ENCODE measurements at places on chromosomes 11 and 22.

DNA sequence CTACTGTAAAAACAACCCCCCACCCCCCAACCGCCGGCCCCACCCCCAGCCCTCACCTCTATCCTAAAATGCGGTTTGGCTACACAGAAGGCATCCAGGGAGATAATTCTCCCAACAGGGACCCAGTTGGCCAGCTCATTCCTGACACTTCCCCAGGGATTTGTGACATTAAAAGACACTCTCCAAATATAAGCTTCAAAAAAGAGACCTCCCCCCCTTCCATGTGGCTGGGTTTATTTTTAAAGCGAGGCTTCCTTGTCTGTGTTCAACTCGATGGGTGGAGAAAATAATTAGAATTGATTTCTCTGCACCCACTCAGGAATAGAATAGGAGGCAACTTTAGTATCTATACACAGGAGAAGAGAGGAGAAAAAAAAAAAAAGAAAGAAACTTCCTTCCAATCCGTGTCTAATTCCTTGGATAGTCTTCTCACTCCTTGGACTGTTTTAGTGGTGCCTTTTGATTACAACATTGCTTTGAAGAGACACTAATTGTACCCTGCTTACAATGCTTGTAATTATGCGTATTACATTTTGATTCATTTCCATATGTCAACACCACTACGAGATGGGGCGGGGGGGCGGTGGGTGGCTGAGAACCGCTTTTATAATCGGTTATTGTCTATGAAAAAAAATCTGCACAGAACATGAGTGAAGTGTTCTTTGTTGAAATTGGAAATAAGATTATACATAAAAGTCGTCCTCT lies 500.4 kb downstream of the MIAT start:
- no peak for DNase-seq

- DNase-seq, result no peak
Observed at GRCh38 chr11:112806256-112806655, 155.0 kb upstream of the NCAM1 start.

DNA sequence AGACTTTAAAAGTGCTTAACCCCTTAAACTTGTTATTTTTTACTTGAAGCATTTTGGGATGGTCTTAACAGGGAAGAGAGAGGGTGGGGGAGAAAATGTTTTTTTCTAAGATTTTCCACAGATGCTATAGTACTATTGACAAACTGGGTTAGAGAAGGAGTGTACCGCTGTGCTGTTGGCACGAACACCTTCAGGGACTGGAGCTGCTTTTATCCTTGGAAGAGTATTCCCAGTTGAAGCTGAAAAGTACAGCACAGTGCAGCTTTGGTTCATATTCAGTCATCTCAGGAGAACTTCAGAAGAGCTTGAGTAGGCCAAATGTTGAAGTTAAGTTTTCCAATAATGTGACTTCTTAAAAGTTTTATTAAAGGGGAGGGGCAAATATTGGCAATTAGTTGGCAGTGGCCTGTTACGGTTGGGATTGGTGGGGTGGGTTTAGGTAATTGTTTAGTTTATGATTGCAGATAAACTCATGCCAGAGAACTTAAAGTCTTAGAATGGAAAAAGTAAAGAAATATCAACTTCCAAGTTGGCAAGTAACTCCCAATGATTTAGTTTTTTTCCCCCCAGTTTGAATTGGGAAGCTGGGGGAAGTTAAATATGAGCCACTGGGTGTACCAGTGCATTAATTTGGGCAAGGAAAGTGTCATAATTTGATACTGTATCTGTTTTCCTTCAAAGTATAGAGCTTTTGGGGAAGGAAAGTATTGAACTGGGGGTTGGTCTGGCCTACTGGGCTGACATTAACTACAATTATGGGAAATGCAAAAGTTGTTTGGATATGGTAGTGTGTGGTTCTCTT lies 2.8 kb downstream of the MALAT1 start:
- DNase-seq, result no peak

DNA sequence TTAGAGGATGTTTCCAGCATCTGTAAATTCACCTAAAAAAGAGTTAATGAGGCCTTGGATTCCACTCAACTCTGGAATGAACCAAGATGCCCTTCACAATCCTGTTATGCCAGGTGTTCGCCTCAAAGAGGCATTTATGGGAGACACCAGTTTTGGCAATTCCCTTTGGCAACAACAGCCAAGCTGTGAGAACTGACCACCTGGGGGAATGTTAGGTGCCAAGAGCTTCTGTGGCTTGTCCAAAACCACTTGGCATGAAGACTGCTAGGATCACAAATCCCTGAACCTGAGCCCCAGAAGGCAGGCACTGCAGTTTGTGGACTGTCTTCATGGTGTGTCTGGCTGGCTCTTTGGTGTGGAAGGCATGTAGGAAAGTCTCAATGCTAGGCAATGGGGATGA lies 164.4 kb upstream of the BDNF start:
- DNase-seq, result no peak

DNA sequence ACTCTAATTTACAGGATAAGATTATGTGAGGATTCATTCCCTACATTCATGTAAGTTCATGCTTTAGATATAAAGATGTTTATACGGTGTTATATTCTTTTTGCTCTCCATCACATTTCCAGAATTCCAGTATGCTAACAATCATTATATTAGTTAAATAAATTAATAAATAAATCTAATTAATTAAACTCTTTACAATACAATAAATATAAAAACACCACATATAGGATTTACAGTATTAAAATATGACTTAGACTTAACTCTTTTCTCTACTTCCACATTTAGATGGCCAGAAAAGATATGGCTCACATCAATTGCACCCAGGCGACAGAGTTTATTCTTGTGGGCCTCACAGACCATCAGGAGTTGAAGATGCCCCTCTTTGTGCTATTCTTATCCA lies at the start of gene OR8U1:
OR8U1 (plus strand) TSS at position 301 of the 400 bp plus-strand sequence; CDS start at position 301, 0 bp downstream.
- no peak for DNase-seq

GRCh38 chr11:61580271-61580888 lies 496 bp downstream of the SYT7 start:
- DNase-seq, result no peak

GRCh38 chr11:122673701-122674100 lies 18.2 kb downstream of the UBASH3B start:
- DNase-seq, result no peak

DNA sequence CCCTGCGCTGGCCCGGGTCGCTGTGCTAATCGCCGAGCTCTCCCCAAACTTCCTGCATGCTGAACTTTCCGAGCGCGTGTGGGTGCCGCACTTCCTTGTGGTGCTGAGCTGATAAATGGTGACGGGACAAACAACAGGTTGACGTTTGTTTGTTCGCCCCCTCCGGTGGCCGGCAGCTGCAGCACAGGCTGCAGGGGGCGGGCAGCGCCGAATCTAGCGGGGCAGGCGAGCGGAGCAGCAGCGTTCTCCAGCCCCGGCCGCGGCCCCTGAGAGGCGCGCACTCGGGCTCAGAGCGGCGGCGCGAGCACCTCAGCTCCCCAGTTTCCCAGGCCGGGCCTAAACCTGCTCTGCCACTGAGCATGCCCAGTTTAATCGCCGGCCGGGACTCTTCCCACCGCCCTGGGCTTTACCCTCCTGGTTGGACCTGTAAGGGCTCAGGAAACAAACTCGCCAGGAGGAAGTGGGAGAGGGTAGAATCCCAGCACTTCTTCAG lies at the start of gene PDGFD:
PDGFD (minus strand) TSS at position 120 of the 493 bp plus-strand sequence.
- DNase-seq, result peak; percentile 16

- DNase-seq, result no peak
Observed at GRCh38 chr11:112902361-112903011, 58.7 kb upstream of the NCAM1 start.

GRCh38 chr11:12269446-12270214 lies 107.7 kb upstream of the PARVA start:
- DNase-seq, result no peak

DNA sequence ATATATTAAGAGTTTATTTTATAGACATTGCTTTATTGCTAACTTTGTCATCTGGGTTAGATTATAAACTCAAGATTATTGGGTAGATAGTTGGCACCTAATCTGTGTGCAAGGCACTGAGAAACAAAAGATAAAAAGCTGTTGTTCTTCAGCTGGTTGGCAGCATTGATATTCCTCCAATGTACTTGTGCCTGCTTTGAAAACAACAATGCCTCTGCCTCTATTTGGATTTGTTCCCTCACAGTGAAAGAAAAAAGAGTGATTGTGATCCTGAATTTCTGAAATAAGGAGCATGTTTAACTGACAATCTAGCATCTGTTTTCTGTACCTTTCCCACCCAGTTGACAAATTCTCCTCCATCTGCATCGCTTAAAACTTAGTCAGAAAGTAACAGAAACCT lies 98.3 kb downstream of the TYR start:
- no peak for DNase-seq

GRCh38 chr11:131841925-131842635 lies 471.7 kb downstream of the NTM start:
- DNase-seq, result no peak

DNA sequence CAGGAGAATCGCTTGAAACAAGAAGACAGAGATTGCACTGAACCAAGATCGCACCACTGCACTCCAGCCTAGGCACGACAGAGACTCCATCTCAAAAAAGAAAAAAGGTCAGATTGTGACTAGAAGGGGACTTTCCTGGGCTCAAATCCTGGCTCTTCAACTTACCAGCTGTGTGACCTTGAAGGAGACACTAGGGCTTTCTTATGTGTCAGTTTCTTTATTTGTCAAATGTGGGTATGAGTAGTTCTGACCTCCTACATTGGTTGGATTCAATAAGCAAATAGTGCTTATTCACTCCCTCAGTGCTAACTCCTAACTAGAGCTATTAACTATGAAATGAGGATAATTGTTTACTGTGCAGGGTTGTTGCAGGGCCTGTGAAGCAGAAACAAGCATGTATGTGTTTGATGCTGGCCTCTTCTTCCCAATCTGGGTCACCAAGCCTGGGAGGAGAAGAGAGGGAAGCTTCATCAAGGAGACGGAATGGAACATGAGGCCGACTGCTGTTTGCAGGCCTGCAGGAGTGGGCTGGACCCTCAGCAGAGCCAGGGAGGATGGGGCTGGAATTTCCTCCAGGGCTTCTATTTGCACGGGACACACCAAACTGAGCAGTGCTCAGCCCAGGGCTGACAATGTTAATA lies 22.5 kb downstream of the RHOD start:
- no peak for DNase-seq

GRCh38 chr22:17794726-17795542 lies 20.7 kb upstream of the BID start:
- no peak for DNase-seq

- DNase-seq, result no peak
Observed at GRCh38 chr22:20750461-20751184, 23.3 kb upstream of the SERPIND1 start.

DNA sequence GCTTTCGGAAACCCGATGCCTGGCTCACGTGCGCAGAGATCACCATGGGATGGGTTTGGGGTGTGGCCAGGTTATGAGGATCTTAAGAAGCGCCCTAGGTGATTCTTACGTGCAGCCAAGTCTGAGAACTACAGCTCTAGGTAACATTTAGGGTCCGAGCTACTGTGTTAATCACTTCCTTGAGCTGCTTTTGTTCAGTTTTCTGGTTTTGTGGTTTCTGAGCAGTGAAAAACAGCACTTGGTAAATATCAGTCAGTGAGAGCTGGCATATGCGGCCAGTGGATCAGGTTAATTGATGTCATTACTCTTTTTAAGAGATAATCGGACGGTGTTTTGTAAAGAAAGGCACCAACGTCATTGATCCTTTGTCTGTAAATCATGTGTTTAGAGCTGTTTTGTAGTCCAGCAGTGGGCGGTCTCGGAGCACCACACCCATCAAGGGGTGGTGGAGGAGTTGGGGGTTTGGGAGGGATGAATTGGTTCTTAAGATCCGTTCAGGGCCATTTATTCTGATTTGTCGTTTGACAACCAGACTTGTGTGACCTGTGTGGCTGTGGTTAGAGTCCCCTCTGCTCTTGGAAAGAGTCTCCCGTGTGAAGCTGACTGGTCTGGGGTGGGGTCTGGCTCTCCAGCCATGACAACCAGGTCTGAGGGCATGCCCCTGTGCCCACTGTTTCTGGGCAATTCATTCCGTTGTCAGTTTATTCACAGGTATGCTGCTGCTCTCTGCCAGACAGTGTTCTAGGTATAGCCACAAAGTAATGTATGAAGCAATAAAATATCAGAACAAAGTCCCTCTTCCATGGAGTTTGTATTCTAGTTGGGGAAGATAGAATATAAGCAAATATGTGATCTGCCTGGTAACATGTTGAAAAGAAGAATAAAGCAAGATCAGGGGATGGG lies 61.9 kb upstream of the SORL1-AS1 start:
- DNase-seq, result no peak

DNA sequence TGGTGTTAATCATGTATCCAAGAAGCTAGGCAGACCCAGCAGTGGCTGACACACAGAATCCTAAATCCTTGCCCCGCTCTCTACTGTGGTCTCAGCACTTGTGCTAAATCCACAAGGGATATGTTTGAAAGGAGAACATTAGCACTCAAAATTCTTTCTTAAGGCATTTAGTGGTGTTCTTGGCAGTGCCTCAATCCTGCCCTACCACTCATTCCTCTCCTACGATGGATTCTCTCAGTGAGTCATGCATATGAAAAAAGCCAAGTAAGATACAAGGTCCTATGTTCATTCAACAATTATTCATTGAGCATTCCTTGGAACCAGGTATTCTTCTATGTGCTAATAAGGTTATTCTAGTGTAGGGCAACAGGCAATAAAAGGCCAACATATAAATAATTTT lies 31.2 kb downstream of the RRP8 start:
- no peak for DNase-seq

DNA sequence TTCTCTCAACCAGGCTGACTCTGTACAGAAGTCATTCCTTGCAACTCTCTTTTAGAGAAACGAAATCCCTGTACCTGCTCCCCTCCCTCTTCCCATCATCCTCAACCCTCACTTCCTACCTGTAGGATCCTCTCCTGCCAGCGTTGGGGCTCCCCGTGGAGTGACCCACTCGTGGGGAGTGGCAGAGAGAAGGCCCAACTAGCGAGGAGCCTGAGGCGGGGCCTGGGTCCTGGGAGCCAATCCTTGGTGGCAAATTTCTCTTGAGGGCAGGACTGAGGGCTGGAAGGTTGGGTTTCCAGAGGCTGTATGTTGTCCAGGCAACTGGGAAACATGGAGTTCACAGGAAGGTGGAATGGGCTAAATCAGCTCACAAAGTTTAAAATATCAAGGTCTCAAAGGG lies 10.4 kb downstream of the NHERF4 start:
- DNase-seq, result no peak

DNA sequence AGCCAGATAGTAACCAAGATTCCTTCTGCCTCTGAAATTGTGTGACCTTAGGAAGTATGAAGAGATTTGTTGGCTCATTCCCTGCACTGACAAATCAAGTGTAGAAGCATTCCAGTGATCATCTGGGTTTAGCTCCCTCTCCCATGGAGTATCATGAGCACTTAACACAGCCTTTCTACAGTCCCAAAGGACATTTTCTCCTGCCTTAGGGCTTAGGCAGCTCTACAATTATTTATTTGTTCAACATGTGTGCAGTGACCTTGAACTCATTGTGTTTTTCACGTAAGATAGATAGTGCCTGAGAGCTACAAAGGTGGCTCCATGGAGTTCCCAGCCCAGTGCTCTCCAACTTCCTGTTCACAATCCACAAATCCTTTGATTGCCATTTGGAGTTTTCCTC lies 94.8 kb upstream of the FAT3 start:
- no peak for DNase-seq

All from stimulated activated CD8-positive, alpha-beta memory T cell treated with anti-CD3 and anti-CD28 coated beads, Interleukin-4, amount 100 ng/mL, for 1 hour (primary cell).